Left lung (tissue), 14 donors: ENCODE measurements at places on chromosomes 4 and X. TPM values are rescaled to one million over a fixed set of nuclear protein-coding genes. Genes with fewer than 3 reads are reported as not detected.
A peak's percentile ranks its signal among the peaks of the same experiment; 100 is the strongest.

The CXCL9 gene
- polyA plus RNA-seq = 0.63 TPM

The ITM2A gene
- 68.9 TPM for polyA plus RNA-seq

The FAM9C gene
- polyA plus RNA-seq = 0.11 TPM

The XKRX gene
- 2.0 TPM for polyA plus RNA-seq

The ARHGAP36 gene
- polyA plus RNA-seq = 0.17 TPM

The TMPRSS11B gene
- 0.24 TPM for polyA plus RNA-seq

The MAGEB1 gene
- polyA plus RNA-seq = not detected

DNA sequence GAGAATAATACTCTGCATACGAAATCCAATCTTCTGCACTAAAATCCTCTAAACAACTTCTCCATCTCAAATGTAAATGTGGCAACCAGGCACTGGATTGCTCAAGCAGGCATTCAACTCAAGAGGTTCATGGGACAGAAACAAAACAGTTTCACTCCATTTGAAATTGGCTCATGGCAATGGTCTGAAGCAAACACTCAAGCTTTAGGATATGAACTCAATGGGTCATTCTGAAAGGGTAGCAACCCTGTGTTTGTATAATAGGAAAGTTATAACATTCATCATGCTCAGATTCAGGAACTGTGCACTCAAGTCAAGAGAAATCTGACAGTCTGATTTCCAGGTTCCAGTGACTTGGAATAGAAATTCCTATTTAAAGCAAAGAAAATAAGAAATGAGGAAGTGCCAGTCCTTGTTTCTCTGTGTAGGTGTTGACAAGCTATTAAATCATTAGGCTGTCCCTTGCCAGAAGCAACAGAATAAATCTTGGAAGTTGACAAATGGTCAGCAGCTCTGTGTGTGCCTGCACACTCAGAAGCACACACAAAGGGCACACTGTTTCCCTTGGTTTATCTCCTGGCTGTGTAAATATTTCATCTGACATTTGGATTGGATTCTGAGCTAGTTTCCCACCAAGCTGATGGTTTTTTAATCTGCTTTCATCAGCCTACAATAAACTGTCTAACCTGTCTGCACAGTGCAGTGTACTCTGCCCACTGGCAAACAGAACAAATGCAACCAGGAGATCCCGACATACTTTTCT lies 75.9 kb upstream of the CITED1 start:
- no peak for DNase-seq
- peaks cover 6% of the 10 kb centered on the region for H3K4me1 ChIP-seq
- no peaks in the 10 kb centered on the region for H3K27me3 ChIP-seq
- H3K27ac ChIP-seq = peak overlapping the region; percentile 33

DNA sequence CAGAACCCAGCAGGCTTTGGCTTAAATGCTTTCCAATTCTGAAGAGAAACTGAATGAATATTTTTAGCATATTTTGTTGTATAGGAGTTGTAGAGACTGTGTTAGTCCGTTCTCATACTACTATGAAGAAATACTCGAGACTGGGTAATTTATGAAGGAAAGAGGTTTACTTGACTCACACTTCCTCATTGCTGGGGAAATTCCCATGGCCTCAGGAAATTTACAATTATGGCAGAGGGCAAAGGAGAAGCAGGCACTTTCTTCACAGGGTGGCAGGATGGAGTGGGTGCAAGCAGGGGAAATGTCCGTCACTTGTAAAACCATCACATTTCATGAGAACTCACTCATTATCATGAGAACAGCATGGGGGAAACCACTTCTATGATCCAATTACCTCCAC lies 291.7 kb downstream of the PACRGL start:
- H3K4me1 ChIP-seq = no peaks in the 10 kb centered on the region
- H3K4me3 ChIP-seq = no peak overlapping the region
- no peaks in the 10 kb centered on the region for H3K27me3 ChIP-seq
- no peak overlapping the region for H3K27ac ChIP-seq

DNA sequence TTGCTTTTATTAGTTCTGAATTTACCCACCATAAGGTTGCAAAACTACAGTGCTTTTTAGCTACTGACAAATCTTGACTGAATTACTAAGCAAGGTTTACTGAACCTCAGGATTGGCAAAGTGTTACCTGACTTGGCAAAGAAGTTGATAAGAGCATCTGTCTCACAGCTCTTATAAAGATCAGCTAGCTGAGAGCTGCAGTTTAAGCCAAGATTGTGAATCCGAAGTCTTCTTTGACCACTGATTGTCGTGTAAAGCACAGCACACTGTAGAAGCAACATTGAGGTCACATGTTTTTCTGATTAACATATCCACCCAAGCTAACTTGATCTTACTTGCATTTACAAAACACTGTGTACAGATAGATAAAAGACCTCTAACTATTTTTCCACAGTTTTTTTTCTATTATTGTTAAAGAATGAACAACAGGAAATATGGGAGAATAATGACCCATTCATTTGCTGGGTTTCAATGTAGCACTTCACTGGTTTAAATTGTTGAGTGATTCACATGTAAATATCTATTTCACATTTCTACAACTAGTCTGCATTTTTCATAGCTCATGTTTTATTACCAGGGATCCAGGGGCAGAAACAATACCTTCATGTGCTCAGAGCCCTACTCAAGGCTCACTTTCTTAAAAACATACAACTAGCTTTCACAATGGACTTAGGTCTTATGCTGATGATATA lies 54.0 kb downstream of the METTL14 start:
- no peaks in the 10 kb centered on the region for H3K27me3 ChIP-seq
- peaks cover 91% of the 10 kb centered on the region for H3K36me3 ChIP-seq
- no peaks in the 10 kb centered on the region for H3K4me1 ChIP-seq
- no peak overlapping the region for H3K4me3 ChIP-seq

GRCh38 chr4:113603911-113604310 lies 157.6 kb downstream of the CAMK2D start:
- H3K36me3 ChIP-seq = no peaks in the 10 kb centered on the region
- no peak overlapping the region for H3K27ac ChIP-seq
- DNase-seq = no peak
- H3K4me1 ChIP-seq = no peaks in the 10 kb centered on the region

DNA sequence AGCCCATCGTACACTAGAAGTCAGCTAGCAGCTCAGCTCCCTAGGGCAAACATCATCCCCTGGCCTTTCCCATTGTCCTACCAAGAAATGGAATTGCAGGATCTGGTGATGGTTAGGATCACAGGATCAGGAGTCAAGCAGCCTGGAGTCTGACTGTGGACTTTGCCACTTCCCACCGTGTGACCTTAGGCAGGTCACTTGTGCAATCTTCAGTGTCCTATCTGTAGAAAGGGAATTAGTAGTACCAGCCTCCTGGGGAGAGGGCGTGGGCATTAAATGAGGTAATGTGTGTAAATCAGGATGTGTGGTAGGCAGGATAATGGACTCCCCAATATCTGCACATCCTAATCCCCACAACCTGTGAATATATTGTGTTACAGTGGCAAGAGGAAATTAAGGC lies 38.6 kb upstream of the APLN start:
- no peaks in the 10 kb centered on the region for H3K4me1 ChIP-seq
- DNase-seq = no peak
- H3K27me3 ChIP-seq = no peaks in the 10 kb centered on the region
- H3K27ac ChIP-seq = no peak overlapping the region
- no peaks in the 10 kb centered on the region for H3K36me3 ChIP-seq

DNA sequence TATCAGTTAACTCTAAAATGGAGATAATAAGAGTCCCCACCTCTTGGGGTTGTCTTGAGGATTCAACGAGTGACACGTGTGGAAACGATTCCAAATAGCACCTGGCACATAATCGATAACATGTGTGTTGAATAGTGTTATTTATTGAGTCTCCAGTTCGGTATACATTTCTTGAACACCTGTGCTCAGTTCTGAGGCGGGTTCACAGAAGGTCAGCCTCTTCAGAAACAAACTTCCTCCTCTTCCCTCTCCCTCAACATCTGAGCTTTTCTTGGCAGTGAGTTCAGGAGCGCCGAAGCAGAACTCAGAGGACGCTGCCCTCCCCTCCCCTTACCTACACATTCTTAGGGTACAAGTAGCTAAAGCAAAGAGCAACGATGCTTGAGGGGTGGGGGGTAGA lies 934 bp downstream of the PDHA1 start:
- no peak for DNase-seq
- H3K4me3 ChIP-seq = peak overlapping the region; percentile 53
- H3K27ac ChIP-seq = no peak overlapping the region
- no peaks in the 10 kb centered on the region for H3K36me3 ChIP-seq
- H3K27me3 ChIP-seq = no peaks in the 10 kb centered on the region

DNA sequence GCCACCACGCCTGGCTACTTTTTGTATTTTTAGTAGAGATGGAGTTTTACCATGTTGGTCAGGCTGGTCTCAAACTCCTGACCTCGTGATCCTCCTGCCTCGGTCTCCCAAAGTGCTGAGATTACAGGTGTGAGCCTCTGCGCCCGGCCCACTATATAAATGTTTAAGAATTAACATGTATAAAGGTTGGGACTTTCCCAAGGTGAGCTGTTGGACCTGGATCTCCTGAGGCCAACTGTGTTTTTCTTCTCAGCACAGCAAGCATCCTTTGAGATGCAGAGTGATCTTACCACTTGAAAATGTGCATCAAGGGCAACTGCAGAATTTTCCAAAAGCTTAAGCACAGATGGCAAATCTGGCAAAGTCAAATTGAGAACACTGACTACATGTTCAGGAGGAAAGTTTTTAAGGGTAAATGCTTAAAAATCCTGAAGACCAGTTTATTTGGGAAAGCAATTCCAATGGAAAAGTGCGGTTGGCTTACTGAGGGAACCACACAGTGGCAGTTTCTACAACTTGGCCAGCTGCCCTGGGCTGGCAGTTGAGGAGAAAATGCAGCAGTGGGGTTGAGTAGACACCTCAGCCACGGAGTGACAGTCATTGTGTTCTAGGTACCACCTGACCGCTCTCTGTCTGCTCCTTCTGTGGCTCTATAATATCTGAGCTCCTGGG lies 168.9 kb downstream of the CBR4 start:
- no peak overlapping the region for H3K4me3 ChIP-seq
- no peaks in the 10 kb centered on the region for H3K4me1 ChIP-seq
- no peaks in the 10 kb centered on the region for H3K27me3 ChIP-seq
- H3K27ac ChIP-seq = no peak overlapping the region
- DNase-seq = no peak

DNA sequence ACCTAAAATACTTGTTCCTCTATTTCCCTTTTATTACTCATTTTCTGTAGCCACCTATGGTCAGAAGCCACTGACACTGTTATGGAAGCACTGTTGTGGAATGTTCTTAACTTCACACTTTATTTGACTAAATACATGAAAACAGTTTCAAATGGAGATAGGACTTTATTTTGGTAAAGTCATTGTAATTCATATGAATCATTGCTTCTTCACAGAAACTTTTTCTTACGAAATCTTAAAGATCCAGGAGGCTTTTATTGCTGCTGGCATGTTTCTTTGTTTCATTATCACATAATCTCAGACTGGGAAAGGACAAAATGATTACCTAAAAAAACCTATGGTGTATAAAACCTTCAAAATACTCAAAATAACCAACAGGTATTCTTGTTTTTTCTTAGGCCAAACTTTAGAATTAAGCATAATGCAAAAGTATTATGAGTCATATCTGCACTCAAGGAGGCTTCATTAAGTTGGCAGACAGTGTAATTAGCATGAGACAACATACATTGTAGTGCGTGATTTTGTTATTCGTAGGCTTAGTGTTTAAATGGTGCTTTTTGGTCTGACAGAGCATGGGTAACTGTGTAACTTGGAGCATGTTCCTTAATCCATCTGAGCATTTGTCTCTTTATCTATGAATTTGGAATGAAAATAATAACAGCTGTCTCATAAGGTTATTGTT lies 58.0 kb downstream of the SH3BGRL start:
- no peak overlapping the region for H3K27ac ChIP-seq
- DNase-seq = no peak
- H3K4me1 ChIP-seq = peaks cover 10% of the 10 kb centered on the region
- no peaks in the 10 kb centered on the region for H3K36me3 ChIP-seq
- no peaks in the 10 kb centered on the region for H3K27me3 ChIP-seq

DNA sequence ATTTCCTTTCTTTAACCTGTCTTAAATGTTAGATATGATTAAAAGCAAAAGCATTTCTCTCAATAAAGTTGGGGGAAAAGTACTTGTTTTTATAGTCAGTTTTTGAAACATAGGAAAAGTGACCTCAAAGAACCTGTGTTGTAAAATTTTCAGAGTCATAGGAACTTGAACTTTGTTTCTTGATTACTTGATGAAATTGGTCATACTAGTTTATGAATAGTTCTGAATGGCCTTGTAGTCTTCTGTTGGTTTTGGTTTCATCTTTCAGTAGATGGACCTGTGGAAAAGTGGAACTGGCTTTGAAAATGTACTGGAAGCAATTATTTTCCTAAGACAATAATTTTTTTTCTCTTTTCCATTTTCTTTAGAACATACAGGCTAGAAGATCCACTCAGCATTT lies 222.2 kb upstream of the NUDT6 start:
- H3K27ac ChIP-seq = no peak overlapping the region
- H3K4me3 ChIP-seq = no peak overlapping the region
- no peaks in the 10 kb centered on the region for H3K36me3 ChIP-seq
- H3K4me1 ChIP-seq = no peaks in the 10 kb centered on the region
- no peak for DNase-seq
- no peaks in the 10 kb centered on the region for H3K27me3 ChIP-seq

DNA sequence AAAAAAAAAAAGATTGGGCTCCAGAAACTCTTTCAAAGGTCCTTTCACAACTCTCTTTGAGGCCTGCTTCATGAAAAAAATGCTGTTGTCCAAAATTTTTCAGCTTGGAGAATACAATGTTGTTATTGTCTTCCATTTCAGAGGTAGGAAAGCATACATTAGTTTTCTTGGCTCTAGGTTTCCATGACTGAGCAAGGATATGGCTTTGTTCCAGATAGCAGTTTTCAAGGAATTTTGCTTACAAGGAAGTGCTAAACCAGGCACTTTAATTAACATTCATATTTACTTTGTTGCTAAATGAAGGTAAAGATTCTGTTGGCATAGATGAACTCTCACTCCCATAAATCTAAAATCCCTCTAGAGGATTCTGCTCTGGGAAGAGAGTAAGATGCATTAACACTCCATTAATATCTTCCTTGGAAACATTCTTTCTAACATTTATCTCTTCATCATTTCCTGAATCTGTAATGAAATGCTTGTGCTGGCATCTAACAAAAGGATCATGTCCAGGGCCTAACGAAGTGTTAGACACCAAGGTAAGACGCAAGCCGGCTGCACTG lies 118.4 kb downstream of the COL25A1 start:
- no peak overlapping the region for H3K4me3 ChIP-seq
- no peak for DNase-seq
- no peaks in the 10 kb centered on the region for H3K4me1 ChIP-seq
- no peak overlapping the region for H3K27ac ChIP-seq
- no peaks in the 10 kb centered on the region for H3K36me3 ChIP-seq

- DNase-seq = peak; percentile 78
- H3K4me3 ChIP-seq = peak overlapping the region; percentile 62
- H3K27me3 ChIP-seq = no peaks in the 10 kb centered on the region
- peaks cover 19% of the 10 kb centered on the region for H3K4me1 ChIP-seq
These were observed 377 bp downstream of the TIMM17B start for GRCh38 chrX:48897157-48897624.

DNA sequence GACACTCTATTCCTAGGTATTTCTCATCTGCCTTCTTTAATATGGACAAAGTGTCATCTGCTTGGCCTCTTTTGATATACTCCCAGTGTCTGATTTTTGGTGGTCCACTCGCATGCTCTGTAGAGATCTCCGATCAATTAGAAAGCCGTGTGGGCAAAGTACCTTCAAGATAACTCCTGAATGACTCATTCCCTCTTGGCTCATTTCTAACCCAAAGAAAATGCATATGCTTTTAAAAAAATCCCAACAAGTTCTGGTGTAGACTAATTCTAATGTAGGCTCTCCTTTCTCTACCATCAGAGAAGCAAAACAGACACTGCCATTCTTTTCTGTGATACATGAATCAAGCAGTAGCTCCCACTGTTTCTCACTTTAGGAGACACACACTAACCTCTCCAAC lies 714.9 kb upstream of the ADGRL3 start:
- no peaks in the 10 kb centered on the region for H3K4me1 ChIP-seq
- H3K27me3 ChIP-seq = no peaks in the 10 kb centered on the region
- no peak overlapping the region for H3K4me3 ChIP-seq
- H3K36me3 ChIP-seq = no peaks in the 10 kb centered on the region
- H3K27ac ChIP-seq = no peak overlapping the region
- no peak for DNase-seq
